ENCODE measurements at places on chromosomes 7 and 10.

GRCh38 chr10:59279991-59280505 is 82.3 kb downstream of the FAM13C start:
- DNase-seq = no peak
- no peak overlapping the region for H3K27ac ChIP-seq
- H3K4me3 ChIP-seq = no peak overlapping the region
- H3K4me1 ChIP-seq = no peaks in the 10 kb centered on the region

- peaks cover 45% of the 10 kb centered on the region for H3K4me1 ChIP-seq
- H3K27ac ChIP-seq = no peak overlapping the region
- peak overlapping the region; percentile 92 for H3K4me3 ChIP-seq
- no peak for DNase-seq
- peaks cover 4% of the 10 kb centered on the region for H3K36me3 ChIP-seq
These were observed 894 bp downstream of the ATXN7L1 start for GRCh38 chr7:105875505-105875904.

- no peak overlapping the region for H3K27ac ChIP-seq
- no peaks in the 10 kb centered on the region for H3K36me3 ChIP-seq
- peaks cover 22% of the 10 kb centered on the region for H3K27me3 ChIP-seq
- DNase-seq = no peak
- no peaks in the 10 kb centered on the region for H3K4me1 ChIP-seq
These were observed 117.9 kb downstream of the TEX36 start for GRCh38 chr10:125565046-125565445.

GRCh38 chr7:41742401-41743020 is 39.6 kb upstream of the INHBA start:
- H3K4me1 ChIP-seq = no peaks in the 10 kb centered on the region
- no peaks in the 10 kb centered on the region for H3K36me3 ChIP-seq
- no peak overlapping the region for H3K4me3 ChIP-seq
- DNase-seq = no peak
- no peak overlapping the region for H3K27ac ChIP-seq
- peaks cover 18% of the 10 kb centered on the region for H3K27me3 ChIP-seq
